ENCODE measurements at places on chromosomes 11 and 22.
A peak's percentile ranks its signal among the peaks of the same experiment; 100 is the strongest.

DNA sequence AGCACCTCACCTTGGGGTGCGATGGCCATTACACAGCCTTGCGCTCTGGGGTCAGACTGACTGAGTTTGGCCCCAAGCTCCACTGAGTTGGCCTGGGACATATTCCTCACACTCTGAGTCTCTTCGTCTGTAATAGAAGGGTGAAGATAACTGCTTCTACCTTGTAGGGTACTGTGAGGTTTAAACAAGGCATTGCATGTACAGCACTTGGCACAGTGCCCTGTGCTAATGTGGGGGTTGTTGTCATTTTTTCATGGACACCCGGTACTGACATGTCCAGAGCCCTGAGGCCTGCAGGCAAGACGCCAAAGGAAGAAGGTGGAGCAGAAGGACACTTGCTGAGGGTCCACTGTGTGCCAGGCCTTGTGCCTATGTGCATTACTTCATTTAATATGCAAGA, 50.7 kb downstream of the OTOG start:
- DNase-seq, result no peak

- no peak for DNase-seq
These were observed 71.8 kb upstream of the PITPNB start for GRCh38 chr22:27990879-27991278.

GRCh38 chr11:71946144-71946571, 17.3 kb downstream of the RNF121 start:
- no peak for DNase-seq

GRCh38 chr11:11871991-11872401, 30.2 kb downstream of the USP47 start:
- no peak for DNase-seq

GRCh38 chr11:134483291-134483690, 71.2 kb upstream of the B3GAT1 start:
- no peak for DNase-seq

GRCh38 chr11:69912161-69912910, 93.1 kb upstream of the FGF3 start:
- DNase-seq, result peak; percentile 85

Data from lower leg skin (tissue), 4 donors.